ENCODE measurements at places on chromosomes 6 and 20.

DNA sequence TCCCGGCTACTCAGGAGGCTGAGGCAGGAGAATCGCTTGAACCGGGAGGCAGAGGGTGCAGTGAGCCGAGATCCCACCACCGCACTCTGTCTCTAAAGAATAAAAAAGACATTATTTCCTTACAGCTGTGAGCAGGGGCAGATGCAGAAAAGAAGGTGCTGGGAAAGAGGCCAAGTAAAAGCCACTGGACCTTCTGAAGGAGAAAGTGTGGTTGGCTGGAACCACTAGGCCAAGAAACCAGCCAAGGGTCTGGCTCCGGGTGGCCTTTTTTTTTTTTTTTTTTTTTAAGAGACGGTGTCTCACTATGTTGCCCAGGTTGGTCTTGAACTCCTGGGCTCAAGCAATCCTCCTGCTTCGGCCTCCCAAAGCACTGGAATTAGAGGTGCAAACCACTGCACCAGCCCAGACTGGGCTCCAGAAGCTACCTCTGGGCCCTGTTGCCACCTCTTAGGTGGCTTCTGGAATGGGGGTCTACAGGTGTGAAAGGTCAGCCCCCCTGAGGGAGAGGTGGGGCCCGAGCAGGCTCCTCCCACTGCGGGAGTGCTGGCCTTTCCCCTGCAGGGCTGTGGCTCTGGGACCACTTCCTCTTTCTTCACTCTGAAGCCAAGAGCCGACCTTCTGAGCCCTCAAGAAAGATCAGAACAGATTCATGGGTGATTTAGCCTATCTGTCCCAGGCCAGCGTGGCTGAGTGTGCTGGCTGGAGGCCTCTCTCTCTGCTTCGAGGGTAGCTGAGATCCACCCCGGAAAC lies at the start of gene FGD2:
Gene FGD2, plus strand, starts transcription at position 595 of the 750 bp plus-strand sequence. CDS start 163 bp downstream, outside the sequence.
- DNase-seq, result no peak

- no peak for DNase-seq
Observed at GRCh38 chr6:16836144-16836981, 75.1 kb upstream of the ATXN1 start.

- DNase-seq, result no peak
Observed at GRCh38 chr6:34391473-34391785, 1.0 kb downstream of the NUDT3 start.

- DNase-seq, result no peak
Observed at GRCh38 chr20:63015147-63015661, 8.4 kb upstream of the BHLHE23 start.

GRCh38 chr6:1687402-1687801 lies 77.7 kb downstream of the FOXC1 start:
- no peak for DNase-seq

DNA sequence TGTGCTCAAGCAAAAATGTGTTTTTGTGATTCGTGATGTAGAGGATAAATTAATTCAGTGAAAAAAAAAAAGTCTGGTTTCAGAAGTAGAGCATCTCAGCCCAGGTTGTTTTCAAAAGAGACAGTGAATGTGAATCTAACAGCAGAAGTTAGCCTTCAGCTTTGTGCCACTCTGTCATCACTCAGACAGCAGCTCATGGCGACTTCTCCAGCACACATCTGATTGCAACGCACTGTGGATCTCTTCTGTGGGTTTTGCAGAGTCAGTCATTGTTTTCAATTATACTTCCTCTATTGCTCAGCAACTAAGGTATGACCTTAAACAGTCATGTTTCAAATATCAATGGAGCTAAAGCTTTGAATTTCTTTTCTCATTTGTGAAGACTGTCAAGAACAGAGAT lies 335.5 kb upstream of the POU3F2 start:
- DNase-seq, result no peak

DNA sequence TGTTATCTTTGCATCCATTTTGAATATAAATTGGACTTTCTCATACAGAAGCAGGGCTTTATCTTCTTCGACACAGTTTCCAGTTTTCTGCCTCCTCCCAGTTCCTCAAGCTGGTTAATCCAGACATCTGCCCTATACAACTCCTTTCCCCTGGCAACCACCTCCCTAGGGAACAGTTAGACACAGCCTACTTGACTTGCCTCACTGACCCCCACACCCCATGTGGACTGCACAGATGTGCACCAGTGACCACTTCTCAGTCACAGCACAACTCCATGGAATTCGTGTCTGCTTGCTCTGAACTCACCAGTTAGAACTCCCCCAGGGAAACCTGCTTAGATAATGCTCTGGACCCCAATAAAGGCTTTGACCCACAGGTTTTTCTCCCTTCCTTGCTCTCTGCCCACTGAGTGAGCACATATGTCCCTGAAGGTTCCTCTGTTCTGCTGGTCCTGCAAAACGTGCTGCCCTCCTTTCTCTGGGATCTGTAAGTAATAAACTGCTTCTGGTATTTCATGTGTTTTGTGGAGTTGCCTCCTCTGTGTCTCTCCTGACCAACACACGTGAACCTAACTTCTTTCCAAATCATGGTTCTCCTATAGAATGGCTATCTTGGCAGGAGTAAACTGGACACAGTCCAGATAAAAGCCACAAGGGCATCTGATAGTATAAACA lies 351.2 kb downstream of the CD83 start:
- DNase-seq, result no peak

GRCh38 chr6:73377225-73377624 lies 7.5 kb upstream of the OOEP start:
- DNase-seq, result no peak

DNA sequence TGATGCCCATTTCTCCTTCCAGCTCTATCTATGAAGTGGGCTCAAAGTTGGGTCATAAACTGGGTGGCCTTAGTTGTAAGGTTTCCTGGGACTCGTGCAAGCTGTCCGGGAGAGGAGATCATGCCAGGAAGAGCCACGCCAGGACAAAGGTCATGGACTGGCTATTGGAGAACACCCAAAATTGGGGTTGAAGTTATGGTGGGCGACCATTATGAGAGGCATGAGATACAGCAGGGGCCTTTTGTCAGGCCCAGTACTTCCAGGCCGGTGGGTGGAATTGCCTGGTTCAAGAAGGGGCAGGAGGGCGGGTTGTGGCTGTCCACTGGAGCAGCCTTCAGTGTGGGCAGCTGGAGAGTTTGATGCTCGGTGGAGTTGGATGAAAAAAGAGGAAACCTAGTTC lies 225.1 kb upstream of the SSTR4 start:
- DNase-seq, result no peak

- DNase-seq, result no peak
Observed at GRCh38 chr20:17992224-17992637, 23.4 kb downstream of the MGME1 start.

DNA sequence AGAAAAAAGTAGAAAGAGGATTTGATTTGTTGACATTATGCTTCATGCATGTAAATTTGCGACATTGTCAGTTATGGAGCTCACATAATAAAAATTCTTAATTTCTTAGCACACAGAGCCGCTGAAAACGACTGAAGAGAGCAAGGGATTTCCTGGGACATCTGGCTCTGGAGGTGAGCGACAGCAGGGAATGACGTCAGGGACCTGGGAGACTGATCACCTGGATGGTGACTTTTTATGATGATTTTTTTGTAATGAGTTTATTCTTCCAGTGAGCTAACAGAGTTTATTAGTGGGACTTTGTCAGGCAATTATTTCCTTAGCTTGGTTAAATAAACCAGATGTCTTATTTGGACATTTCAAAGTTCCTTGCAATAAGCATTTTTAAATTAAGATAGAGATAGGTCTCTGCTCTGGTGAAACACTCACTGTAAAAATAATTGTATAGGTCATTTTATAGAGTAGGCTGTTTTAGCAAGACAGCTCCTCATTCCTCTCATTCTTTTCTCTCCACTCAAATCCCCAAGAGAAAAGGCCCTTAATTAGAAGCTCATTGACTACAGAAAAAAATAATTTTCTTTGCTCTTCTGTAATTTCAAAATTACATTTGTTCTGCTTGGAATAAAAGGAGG lies 19.4 kb downstream of the TMEM200A start:
- DNase-seq, result no peak

DNA sequence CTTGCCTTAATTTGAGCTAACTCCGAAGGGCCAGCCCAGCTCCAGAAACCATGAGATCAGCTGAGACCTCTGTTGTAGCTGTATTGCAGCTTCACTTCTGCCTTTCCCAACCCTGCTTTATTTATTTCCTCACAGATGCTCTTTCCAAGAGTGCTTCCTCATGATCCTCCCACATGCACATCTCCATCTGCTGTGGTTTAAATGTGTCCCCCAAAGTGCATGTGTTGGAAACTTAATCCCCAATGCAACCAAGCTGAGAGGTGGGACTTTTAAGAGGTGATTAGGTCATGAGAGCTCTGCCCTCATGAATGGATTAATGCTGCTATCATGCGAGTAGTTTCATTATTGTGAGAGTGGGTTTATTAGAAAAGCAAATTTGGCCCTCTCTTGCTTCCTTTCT lies 164.4 kb upstream of the TAB2 start:
- no peak for DNase-seq

DNA sequence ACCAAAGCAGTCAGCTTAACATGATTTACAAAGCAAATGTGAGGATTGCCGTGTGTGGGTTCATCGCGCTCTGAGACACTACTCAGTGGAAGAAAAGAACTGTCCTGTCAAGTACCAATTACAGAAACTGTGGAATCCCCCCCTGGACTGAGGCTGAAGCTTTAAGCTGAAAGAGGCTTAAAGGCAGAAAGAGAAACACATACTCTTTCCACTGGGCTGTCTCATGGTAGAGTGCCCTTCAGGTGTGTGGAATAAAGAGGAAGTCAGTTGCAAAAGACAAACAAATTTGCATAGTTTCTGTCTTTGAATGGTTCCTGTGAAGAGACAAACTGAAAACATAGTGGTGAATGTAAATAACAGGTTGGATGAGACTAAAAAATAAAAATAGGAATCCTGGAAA lies 560.4 kb upstream of the SYNCRIP start:
- DNase-seq, result no peak

- DNase-seq, result no peak
Observed at GRCh38 chr20:15061061-15061430, 723.6 kb upstream of the FLRT3 start.

GRCh38 chr6:30985490-30985889 lies 2.0 kb downstream of the MUC21 start:
- DNase-seq, result no peak

DNA sequence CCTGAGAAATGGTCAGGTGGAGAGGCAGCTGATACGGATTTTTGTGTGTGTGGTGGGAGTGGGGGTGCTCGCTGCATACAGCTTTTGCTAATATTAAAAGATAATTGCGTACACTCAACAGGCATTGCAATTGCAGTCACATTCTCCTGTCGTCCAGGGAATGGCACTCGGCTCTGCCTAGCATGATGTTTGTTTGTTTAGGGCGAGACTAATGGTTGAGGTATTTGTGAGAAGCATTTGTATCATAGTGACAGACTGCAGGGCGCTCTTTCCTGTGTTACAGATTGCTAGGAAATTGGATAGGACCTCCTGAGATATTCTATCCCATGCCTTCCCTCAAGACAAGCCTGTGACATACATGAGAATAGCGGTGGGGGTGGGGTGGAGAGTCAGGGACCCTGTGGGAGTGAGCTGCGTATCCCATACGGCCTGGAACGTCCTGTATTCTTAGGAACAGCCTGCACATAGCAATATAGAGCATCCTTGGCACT lies 207.4 kb downstream of the SOX4 start:
- peak; percentile 58 for DNase-seq

GRCh38 chr6:50289366-50289765 lies 239.6 kb upstream of the DEFB112 start:
- DNase-seq, result no peak

DNA sequence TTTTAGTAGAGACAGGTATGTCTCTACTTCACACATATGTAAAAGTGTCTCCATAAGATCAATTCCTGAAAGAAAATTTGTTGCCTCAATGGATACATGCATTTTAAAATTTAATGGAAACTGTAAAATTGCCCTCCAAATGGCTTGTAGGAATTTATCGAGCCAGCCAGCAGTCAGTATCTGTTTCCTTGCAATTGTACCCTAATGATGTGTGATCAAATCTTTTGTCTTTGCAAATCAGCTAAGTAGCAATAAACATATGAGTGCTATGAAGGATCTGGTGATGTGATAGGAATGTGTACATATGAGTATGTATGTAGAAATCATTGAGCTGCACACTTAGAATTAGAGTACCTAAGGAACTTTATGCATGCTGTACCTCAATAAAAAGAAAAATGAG lies 253.0 kb downstream of the MAFB start:
- DNase-seq, result no peak

DNA sequence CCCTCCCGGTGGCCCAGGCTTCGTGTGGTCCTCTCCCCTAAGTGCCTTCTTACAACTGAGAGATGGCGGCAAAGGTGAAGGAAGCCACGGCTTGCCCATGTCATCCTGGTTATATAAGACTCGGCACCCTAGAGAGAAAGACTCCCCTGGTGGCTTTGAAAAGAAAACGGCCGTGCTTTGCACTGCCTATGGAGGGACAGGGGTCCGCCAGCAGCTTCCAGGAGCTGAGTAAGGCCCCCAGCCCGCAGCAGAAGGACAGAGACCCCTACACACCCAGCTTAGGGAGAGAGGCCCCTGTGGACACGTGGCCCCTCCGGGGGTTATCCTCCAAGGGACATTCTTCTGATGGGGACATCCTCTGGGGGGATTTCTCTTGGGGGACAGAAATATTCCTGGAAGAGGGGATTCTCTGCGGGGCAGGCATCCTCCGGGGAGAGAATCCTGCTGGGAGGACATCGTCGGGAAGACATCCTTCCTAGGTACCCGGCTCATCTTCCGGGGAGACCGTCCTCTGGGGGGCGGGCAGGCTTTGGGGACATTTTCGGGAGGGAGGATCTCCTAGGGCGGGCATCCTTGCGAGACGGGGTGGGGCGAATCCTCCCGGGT lies 511 bp upstream of the OGFR start:
- no peak for DNase-seq

GRCh38 chr6:139288496-139289040 lies 3.2 kb downstream of the TXLNB start:
- no peak for DNase-seq

- DNase-seq, result no peak
Observed at GRCh38 chr20:53004267-53004813, 32.2 kb downstream of the TSHZ2 start.

- no peak for DNase-seq
Observed at GRCh38 chr6:168030218-168030746, 32.8 kb downstream of the KIF25 start.

GRCh38 chr6:150142670-150143515 lies at the start of gene PPP1R14C:
PPP1R14C (plus strand) TSS chr6:150143044; CDS start chr6:150143193, 149 bp downstream.
- DNase-seq, result peak; percentile 37

DNA sequence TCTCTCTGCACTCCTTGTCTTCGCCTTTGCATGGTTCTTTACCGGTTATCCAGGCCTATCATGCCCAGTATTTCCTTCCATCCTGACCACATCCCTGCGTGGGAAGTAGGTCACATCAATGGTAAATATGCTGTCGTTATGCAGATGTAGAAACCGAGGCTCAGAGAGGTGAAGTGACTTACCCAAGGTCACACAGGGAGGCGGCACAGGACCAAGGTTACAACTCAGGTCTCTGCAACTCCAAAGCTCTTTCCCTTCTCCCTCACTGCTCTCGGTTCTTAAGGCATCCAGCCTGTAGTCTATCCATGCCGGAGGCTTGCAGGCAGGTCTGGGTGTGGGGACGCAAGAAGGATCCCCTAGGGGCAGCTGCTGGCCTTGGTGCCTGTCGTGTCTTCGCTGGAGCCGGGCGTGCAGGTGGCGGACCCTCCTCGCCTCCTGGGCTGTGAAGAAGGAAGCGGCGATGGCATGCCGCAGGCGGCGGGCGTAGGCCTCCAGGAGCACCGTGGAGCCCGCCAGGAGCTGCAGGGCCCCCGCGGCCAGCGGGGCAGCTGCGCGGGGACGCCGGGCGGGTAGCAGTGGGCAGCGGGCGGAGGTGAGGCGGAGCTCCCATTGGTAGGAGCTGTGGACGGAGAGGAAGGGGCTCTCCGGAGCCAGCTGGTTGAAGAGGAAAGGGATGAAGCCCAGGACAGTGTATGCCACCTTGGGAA lies 9.1 kb downstream of the OCSTAMP start:
- DNase-seq, result no peak

Measured in HuH-7.5 (cell line).